CD4-positive, alpha-beta memory T cell (primary cell): ENCODE measurements at places on chromosomes 7 and 10. TPM values are rescaled to one million over a fixed set of nuclear protein-coding genes. Genes with fewer than 3 reads are reported as not detected.

GRCh38 chr7:54904130-54904529, 114.7 kb upstream of the EGFR start:
- H3K27ac ChIP-seq = no peak overlapping the region
- H3K4me3 ChIP-seq = no peak overlapping the region
- no peaks in the 10 kb centered on the region for H3K36me3 ChIP-seq
- DNase-seq = no peak
- no peaks in the 10 kb centered on the region for H3K27me3 ChIP-seq

GRCh38 chr7:330511-331230, 40.7 kb downstream of the FOXL3 start:
- no peak for DNase-seq

DNA sequence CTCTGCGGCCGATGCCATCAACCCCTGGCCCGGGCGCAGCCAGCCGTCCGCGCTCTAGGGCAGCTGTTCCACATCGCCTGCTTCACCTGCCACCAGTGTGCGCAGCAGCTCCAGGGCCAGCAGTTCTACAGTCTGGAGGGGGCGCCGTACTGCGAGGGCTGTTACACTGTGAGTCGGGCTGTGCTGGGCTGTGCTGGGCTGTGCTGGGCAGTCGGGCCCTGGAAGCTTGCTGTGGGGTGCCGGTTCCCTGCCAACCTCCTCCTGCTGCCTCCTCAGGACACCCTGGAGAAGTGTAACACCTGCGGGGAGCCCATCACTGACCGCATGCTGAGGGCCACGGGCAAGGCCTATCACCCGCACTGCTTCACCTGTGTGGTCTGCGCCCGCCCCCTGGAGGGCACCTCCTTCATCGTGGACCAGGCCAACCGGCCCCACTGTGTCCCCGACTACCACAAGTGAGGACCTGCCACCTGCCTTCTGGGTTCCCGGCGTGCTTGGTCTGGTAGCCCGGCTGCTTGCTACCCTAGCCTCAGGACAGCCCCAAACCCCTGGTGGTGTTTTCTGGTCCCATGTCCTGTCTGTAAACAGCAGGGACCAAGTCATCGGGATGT, 7.5 kb downstream of the ZYX start:
- no peak overlapping the region for H3K27ac ChIP-seq
- no peak overlapping the region for H3K4me3 ChIP-seq
- no peaks in the 10 kb centered on the region for H3K27me3 ChIP-seq
- H3K4me1 ChIP-seq = peaks cover 39% of the 10 kb centered on the region

The KBTBD2 gene
- 39.0 TPM for polyA plus RNA-seq

- H3K4me3 ChIP-seq = no peak overlapping the region
- DNase-seq = no peak
- H3K4me1 ChIP-seq = no peaks in the 10 kb centered on the region
- no peak overlapping the region for H3K27ac ChIP-seq
Measured at GRCh38 chr10:11299125-11299524, 281.5 kb downstream of the CELF2 start.

DNA sequence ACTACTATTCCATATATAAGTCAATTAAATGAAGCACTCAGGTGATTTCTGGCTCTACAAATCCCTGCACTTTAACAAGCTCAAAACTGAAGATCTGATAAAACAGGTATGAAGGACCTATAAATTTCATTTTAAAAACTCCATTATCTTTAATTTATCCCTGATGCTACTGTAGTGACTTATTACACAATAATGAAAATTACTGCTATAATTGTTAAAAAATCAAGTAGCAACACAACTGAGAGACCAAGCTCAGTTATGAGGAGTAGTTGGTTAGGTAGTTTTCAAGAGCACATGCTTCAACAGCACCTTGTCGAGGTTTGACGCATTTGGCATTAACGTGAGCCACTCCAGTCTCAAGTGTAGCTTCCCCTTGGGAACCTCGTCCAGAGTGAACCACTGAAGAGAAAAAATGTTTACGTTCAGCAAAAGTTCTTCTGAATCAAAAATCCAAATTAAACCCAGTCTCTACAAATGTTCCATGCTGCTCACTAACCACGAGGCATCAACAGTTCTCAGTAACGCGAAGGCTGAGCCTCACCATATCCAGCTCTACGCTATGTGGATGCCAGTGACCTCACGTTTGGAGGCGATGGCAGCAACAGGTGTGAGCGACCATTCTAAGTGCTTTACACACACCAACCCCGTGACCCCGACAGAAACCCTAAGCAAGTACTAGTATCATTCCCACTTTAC, 55.3 kb upstream of the NCAPG2 start:
- peaks cover 58% of the 10 kb centered on the region for H3K36me3 ChIP-seq
- no peak for DNase-seq
- H3K4me1 ChIP-seq = no peaks in the 10 kb centered on the region
- no peak overlapping the region for H3K4me3 ChIP-seq
- no peak overlapping the region for H3K27ac ChIP-seq

- DNase-seq = no peak
- H3K4me3 ChIP-seq = no peak overlapping the region
- H3K4me1 ChIP-seq = no peaks in the 10 kb centered on the region
- H3K36me3 ChIP-seq = no peaks in the 10 kb centered on the region
Measured at GRCh38 chr7:51261950-51262795, 54.4 kb downstream of the COBL start.

DNA sequence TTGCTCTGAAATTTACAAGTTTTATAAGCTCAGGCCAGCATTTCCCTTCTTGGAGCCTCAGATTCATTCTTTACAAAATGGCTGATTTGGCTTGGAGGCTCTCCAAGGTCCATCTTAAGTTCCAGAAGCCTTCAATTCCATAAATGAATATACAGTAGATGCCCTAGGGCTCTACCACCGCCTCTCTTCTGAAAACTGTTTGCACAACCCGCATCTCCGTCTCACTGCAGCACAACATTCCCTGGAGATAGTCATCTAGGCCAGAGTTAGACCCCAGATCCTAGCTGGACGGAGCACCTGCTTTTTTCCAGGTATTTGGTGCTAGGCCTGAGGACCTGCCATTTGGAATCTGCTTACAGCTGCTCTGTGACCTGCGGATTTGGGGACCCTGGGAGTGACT, 50.5 kb upstream of the NRP1 start:
- no peak for DNase-seq
- no peak overlapping the region for H3K27ac ChIP-seq
- no peak overlapping the region for H3K4me3 ChIP-seq

The CRHR2 gene
- not detected for polyA plus RNA-seq

DNA sequence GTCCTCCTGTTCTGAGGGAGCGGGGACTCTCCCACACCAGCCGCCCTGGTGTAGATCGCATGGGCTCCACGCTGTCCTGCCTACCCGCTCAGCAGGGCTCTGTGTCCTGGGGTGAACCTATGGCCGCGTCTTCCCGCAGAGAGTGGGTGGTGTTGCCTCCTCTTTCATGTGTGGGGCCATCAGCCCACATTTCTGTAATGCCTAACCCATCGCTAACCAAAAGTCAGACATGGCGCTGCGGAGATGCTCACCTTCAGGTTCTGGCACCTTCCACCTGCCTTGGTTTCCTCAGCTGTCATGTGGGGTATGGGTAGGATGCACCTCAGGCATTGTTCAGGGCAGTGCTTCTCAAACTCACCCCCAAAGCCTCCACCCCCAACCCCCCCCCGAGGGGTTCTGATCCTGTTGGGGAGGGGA, 50.5 kb upstream of the CAMK2B start:
- no peaks in the 10 kb centered on the region for H3K27me3 ChIP-seq
- no peaks in the 10 kb centered on the region for H3K36me3 ChIP-seq
- H3K4me3 ChIP-seq = no peak overlapping the region

The PIP gene
- not detected for polyA plus RNA-seq

GRCh38 chr10:22740180-22740579, 25.8 kb upstream of the PIP4K2A start:
- no peaks in the 10 kb centered on the region for H3K4me1 ChIP-seq
- no peak overlapping the region for H3K4me3 ChIP-seq
- no peaks in the 10 kb centered on the region for H3K27me3 ChIP-seq
- no peaks in the 10 kb centered on the region for H3K36me3 ChIP-seq
- DNase-seq = no peak

The PPP1R9A gene
- not detected for polyA plus RNA-seq

GRCh38 chr7:80459776-80460510, 51.9 kb downstream of the GNAT3 start:
- no peaks in the 10 kb centered on the region for H3K4me1 ChIP-seq
- DNase-seq = no peak
- H3K36me3 ChIP-seq = no peaks in the 10 kb centered on the region
- H3K27me3 ChIP-seq = no peaks in the 10 kb centered on the region
- no peak overlapping the region for H3K4me3 ChIP-seq
- no peak overlapping the region for H3K27ac ChIP-seq

- no peaks in the 10 kb centered on the region for H3K4me1 ChIP-seq
- no peak overlapping the region for H3K27ac ChIP-seq
Measured at GRCh38 chr10:131641231-131641630, 259.6 kb upstream of the PPP2R2D start.

- DNase-seq = no peak
- H3K27ac ChIP-seq = peak overlapping the region; percentile 62
- peaks cover 7% of the 10 kb centered on the region for H3K36me3 ChIP-seq
- peak overlapping the region; percentile 1 for H3K4me3 ChIP-seq
Measured at GRCh38 chr10:80498833-80499741, 38.6 kb upstream of the SH2D4B start.

The RNF32 gene
- polyA plus RNA-seq = 2.0 TPM

GRCh38 chr7:45435846-45436245, 138.3 kb upstream of the ADCY1 start:
- H3K36me3 ChIP-seq = no peaks in the 10 kb centered on the region
- H3K27ac ChIP-seq = no peak overlapping the region
- H3K4me3 ChIP-seq = no peak overlapping the region
- no peaks in the 10 kb centered on the region for H3K4me1 ChIP-seq
- no peak for DNase-seq

The CALY gene
- 2.2 TPM for polyA plus RNA-seq

- no peaks in the 10 kb centered on the region for H3K36me3 ChIP-seq
- H3K4me3 ChIP-seq = no peak within 1 kb of the TSS
- H3K4me1 ChIP-seq = no peaks in the 10 kb centered on the region
- no peak within 1 kb of the TSS for H3K27ac ChIP-seq
- H3K27me3 ChIP-seq = peaks cover 6% of the 10 kb centered on the region
- no peak for DNase-seq
Measured at GRCh38 chr10:61662794-61663259, at the start of gene CABCOCO1. Gene CABCOCO1, plus strand, starts transcription at chr10:61662929. Its CDS starts 44 bp downstream, at chr10:61662973.

DNA sequence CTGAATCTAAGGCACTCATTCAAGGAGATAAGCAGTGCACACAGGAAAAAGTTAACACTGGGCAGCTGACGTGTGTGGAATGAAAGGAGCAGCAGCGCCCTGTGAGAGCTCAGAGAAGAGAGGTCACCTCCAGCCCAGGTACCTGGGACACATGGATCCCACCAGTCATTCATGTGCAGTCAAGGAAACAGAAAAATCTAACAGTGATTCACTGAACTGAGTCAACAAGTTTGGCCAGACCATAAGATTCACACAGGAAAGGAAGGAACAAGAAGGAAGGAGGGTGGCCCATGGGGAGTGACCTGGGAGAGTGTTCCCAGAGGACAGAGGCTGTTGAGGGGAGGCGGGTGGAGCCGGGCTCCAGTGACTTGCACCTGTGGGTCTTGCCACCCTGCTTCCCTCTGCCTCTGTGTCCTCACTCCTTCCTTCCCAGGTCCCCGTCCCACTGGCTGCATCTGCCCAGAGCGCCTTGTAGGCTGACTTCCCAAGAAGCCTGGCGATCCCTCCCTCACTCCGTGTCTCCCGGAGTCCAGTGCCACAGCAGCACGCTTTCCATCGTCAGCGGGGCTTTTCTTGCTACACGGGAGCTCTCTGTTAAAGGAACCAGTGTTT, 27.7 kb downstream of the RNF32 start:
- no peak overlapping the region for H3K4me3 ChIP-seq
- H3K27me3 ChIP-seq = no peaks in the 10 kb centered on the region
- DNase-seq = no peak
- no peaks in the 10 kb centered on the region for H3K4me1 ChIP-seq
- H3K27ac ChIP-seq = no peak overlapping the region

- DNase-seq = no peak
- no peaks in the 10 kb centered on the region for H3K4me1 ChIP-seq
- H3K4me3 ChIP-seq = no peak overlapping the region
Measured at GRCh38 chr10:97598407-97599271, 9.1 kb downstream of the C10orf62 start.

The RRP12 gene
- polyA plus RNA-seq = 6.3 TPM

DNA sequence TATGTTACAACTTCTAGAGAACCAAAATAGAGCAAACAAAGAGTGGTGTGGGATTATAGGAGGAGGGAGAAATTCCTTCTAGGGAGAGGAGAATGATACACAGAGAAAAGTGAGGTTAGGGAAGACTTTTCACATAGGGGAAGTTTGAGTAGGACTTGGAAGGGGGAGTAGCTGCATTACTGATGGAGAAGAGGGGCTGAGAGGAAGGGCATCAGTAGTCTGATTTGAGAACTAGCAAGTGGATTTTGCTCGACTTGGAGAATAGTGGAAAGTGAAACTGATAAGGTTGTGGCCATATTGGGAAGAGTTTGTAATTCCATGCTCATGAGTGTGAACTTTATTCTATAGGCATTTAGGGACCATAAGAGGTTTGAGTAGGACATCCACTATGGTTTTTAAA, 6.1 kb downstream of the NRF1 start:
- H3K4me1 ChIP-seq = peaks cover 69% of the 10 kb centered on the region
- no peak overlapping the region for H3K27ac ChIP-seq
- no peak for DNase-seq
- H3K36me3 ChIP-seq = no peaks in the 10 kb centered on the region

The HOXA9 gene
- not detected for polyA plus RNA-seq

GRCh38 chr10:24771943-24772694, 48.4 kb upstream of the ARHGAP21 start:
- H3K4me1 ChIP-seq = no peaks in the 10 kb centered on the region
- H3K36me3 ChIP-seq = no peaks in the 10 kb centered on the region
- no peak overlapping the region for H3K27ac ChIP-seq

DNA sequence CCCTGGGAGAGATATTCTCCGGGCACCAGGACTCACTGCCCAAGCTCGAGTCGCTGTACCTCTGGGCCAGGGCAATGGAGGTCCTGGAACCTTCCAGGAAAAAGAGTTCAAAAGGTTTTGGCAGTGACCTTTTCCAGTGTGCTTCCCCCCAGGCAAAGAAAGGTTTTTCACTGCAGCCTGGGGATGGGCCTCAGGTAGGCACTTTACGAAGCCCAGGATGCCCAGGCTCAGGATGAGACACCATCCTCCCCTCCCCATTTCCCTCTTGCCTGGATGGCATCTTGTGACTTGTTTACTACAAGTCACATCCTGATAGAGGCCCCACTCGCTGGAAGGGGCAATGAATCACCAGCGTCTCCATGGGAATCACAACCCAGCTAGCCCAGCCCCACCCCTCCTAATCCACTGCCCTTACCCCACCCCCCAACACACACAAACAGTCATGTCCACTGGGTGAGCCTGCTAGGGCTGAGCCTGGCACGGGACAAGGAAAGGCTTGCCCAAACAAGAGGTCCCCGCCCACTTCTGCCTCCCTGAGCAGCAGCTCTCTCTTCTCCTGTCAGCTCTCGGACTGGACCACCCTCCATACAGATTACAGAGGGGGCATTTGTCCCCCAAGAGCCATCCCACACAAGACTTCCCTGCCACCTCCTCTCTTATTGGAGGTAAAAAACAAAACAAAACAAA, 93.8 kb upstream of the SMNDC1 start:
- H3K4me3 ChIP-seq = no peak overlapping the region
- no peaks in the 10 kb centered on the region for H3K27me3 ChIP-seq
- no peaks in the 10 kb centered on the region for H3K36me3 ChIP-seq
- DNase-seq = no peak
